ENCODE measurements at places on chromosomes 16 and 17.

GRCh38 chr17:50210240-50211225 lies 9.1 kb upstream of the COL1A1 start:
- DNase-seq = no peak

DNA sequence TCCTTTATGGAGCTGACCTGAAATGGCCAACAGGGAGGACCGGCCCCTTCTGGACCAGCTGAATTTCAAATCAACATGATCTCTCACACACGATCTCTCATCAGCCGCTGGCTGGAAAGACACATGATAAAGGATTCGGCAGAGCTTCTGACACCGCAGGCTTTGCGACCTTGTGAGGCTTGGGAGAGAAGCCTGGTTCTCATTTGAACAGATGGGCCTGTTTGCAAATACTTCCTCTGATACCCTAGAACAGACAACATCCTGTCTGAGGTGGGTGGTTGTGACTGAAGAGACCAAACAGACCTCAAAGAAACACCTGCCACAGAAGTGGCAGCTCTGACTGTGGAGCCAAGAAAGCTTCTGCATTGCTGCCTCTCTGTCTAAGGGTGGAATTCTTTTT lies 77.9 kb upstream of the SDK2 start:
- no peak for DNase-seq

- DNase-seq = no peak
Observed at GRCh38 chr17:64318068-64318467, 55.0 kb upstream of the TEX2 start.

GRCh38 chr16:17412221-17412620 lies 58.5 kb downstream of the XYLT1 start:
- DNase-seq = no peak
